ENCODE measurements at places on chromosomes 5 and 9. TPM values are rescaled to one million over a fixed set of nuclear protein-coding genes. Genes with fewer than 3 reads are reported as not detected.

IFNA21 gene
- total RNA-seq, result not detected

DNA sequence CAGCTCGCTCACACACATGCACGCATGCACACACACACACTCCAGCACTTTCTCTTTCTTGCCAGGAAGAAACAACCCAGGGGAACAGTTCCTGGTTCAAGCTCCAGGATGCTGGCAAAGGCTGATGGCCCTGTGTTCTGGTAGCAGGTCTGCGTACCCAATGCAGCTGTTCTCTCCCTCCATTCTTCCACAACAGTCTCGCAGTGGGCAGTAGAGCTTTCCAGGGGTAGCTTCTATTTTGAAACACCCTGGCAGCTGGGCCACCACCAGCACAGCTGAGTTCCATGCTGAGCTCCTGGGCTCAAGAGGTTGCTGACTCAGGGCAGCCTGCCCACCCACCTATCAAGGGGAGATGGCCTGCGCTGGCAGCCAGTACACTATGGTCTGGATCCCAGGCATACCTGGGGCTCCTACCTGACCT is 4.7 kb downstream of the VDAC1 start:
- no peaks in the 10 kb centered on the region for H3K36me3 ChIP-seq
- no peak overlapping the region for H3K27ac ChIP-seq
- no peaks in the 10 kb centered on the region for H3K27me3 ChIP-seq
- DNase-seq, result no peak
- H3K4me3 ChIP-seq, result no peak overlapping the region
- H3K4me1 ChIP-seq, result peaks cover 22% of the 10 kb centered on the region

SPAAR gene
- 0.64 TPM for total RNA-seq

- no peaks in the 10 kb centered on the region for H3K4me1 ChIP-seq
- no peaks in the 10 kb centered on the region for H3K36me3 ChIP-seq
- no peak for DNase-seq
- H3K27me3 ChIP-seq, result peaks cover 3% of the 10 kb centered on the region
- H3K4me3 ChIP-seq, result no peak overlapping the region
- H3K27ac ChIP-seq, result no peak overlapping the region
Observed at GRCh38 chr5:84274585-84275468, 109.9 kb downstream of the EDIL3 start.

DNA sequence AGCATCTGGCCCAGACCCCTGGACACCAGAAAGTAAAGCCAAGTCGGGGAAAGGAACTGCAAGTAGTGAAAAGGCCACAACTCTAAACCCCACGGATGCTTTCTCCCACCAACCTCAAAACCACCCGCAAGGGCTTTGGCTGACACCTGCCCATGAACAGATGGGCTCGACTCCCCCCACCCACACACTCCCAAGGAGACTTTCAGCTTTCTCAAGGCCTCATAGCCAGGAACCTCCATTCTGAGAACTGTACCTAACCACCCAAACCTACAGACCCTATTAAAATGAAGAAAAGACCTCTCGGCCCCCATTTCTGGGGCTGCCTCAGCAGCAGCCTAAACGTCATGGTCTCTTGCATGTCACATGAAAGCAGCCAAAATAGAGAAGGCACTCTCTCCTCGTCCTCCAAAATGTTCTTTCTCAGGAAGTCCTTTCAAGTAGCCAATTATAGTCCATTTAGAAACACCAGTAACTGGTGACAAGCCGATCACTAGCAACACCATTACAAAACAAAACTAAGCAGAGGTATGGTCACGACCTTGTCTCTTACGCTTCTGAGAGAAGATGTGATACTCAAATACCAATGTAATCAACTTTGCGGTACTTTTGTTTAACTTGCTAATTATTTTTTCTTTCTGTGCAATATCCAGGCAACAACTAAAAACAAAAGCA is 2.9 kb downstream of the B4GALT1 start:
- H3K36me3 ChIP-seq, result no peaks in the 10 kb centered on the region
- peaks cover 35% of the 10 kb centered on the region for H3K4me1 ChIP-seq
- no peaks in the 10 kb centered on the region for H3K27me3 ChIP-seq
- peak overlapping the region; percentile 88 for H3K4me3 ChIP-seq
- no peak for DNase-seq

DNA sequence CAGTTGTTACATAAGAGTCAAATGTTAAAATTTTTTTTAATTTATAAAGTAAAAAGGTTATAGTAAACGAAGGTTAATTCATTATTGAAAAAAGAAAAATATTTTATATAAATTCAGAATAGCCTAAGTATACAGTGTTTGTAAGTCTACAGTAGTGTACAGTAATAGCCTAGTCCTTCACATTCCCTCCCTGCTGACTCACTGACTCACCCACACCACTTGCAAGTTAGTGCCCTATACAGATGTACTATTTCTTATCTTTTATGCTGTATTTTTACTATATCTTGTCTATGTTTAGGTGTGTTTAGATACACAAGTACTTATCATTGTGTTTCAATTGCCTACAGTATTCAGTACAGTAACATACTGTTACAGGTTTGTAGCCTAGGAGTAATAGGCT is 57.6 kb downstream of the MAMDC2 start:
- H3K36me3 ChIP-seq, result no peaks in the 10 kb centered on the region
- H3K27me3 ChIP-seq, result no peaks in the 10 kb centered on the region
- no peak overlapping the region for H3K4me3 ChIP-seq
- H3K27ac ChIP-seq, result no peak overlapping the region

DNA sequence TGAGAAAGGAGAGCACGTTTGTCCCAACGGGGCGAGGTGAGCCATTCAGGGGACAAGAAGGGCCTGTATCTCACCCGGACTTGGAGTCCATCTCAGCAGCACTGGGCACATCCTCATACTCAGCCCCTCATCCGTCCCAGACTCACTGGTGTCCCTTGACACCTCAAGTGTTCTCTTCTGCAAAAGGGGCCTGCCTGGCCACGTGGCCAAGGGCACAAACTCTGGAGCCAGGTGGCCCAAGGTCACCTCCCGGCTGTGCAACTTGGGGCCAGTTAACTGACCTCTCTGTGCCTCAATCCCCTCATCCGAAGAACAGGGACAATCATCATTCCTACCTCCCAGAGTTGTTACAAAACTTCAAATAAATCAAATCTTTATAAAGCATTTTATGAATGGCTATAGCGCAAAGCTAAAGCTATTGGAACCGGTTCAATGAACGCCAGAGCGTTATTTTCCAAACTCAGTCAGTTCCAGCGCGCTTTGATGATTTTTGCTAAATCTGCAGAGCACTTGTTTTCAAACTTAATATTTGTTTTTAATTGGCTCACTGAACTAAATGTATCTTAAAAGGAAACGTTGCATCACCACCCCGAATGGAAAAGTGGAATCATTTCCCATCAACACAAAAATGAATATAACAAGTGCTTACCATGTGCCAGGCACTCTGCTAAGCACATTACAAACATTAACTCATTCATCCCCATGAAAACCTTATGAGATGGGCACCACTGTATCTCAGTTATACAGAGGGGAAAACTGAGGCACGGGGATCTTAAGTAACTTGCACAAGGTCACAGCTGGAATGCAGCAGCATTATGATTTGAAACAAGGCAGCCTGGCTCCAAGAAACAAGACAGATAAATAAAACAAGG is 49.3 kb downstream of the DUSP1 start:
- peaks cover 3% of the 10 kb centered on the region for H3K4me1 ChIP-seq
- no peaks in the 10 kb centered on the region for H3K27me3 ChIP-seq
- H3K27ac ChIP-seq, result no peak overlapping the region
- no peak for DNase-seq

DNAJC18 gene
- 7.3 TPM for total RNA-seq

PHF19 gene
- total RNA-seq, result 19.9 TPM

GRCh38 chr5:16784843-16785791 is 151.0 kb downstream of the MYO10 start:
- H3K27ac ChIP-seq, result no peak overlapping the region
- no peaks in the 10 kb centered on the region for H3K36me3 ChIP-seq
- H3K4me3 ChIP-seq, result no peak overlapping the region
- DNase-seq, result no peak
- H3K4me1 ChIP-seq, result no peaks in the 10 kb centered on the region

GRCh38 chr5:168749391-168750100 is 170.4 kb upstream of the PANK3 start:
- DNase-seq, result no peak
- no peaks in the 10 kb centered on the region for H3K36me3 ChIP-seq
- H3K27ac ChIP-seq, result no peak overlapping the region
- no peaks in the 10 kb centered on the region for H3K4me1 ChIP-seq
- no peak overlapping the region for H3K4me3 ChIP-seq

DNA sequence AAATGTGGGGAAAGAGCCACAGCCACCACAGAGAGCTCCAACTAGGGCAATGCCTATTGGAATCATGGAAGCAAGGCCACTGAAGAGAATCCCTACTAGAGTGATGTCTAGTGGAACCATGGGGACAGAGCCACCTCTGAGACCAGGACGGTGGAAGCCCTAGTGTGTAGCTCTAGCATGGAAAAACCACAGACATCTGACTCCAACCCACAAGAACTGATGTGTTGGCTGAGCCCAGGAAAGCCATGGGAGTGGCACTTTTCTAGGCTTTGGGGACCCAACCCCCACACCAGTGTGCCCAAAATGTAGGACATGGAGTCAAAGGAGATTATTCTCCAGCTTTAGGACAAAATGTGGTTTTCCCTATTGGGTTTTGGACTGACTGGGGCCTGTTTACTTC is 721.9 kb downstream of the BRINP1 start:
- no peak overlapping the region for H3K4me3 ChIP-seq
- no peak overlapping the region for H3K27ac ChIP-seq
- no peaks in the 10 kb centered on the region for H3K4me1 ChIP-seq
- no peaks in the 10 kb centered on the region for H3K36me3 ChIP-seq

DNA sequence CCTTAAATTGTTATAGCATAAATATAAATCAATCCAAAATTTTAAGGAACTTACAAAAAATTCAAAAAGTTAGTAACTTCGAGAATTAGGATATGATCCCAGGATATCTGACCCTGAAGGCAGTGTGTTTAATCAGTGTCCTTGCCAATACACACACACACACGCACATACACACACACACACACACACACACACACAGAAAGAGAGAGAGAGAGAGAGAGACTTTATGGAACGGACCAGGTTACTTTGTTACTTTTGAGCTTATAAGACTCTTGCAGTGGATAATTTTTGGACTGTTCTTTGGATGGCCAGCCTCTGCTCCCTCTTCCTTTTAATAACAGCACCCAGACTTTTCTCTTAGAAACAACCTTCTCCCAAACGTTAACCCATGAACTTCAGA is 322.9 kb downstream of the NFIB start:
- no peak overlapping the region for H3K4me3 ChIP-seq
- no peak overlapping the region for H3K27ac ChIP-seq
- no peaks in the 10 kb centered on the region for H3K36me3 ChIP-seq
- no peaks in the 10 kb centered on the region for H3K4me1 ChIP-seq
- no peaks in the 10 kb centered on the region for H3K27me3 ChIP-seq

PHF2 gene
- total RNA-seq, result 32.4 TPM

GCNT4 gene
- 1.3 TPM for total RNA-seq

GRCh38 chr5:72184408-72184807 is 77.1 kb downstream of the MAP1B start:
- no peak for DNase-seq
- no peaks in the 10 kb centered on the region for H3K27me3 ChIP-seq
- H3K4me1 ChIP-seq, result no peaks in the 10 kb centered on the region
- H3K4me3 ChIP-seq, result no peak overlapping the region
- no peak overlapping the region for H3K27ac ChIP-seq

DNA sequence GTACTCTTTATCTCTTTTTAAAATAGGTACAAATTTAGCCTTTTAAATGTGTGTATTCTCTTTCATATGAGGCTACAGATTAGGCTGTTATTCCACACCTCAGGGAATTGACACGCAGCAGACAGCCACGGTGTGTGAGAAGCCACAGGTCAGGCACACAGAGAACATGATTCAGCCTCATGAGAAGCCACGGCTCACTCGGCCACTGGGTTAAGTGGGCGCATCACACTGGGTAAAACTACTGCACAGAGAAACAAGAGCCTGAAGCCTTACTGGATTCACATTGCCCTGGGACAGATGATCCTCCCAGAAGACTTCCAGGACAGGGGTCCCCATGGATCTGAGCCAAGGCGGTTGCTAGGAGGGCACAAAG is 28.2 kb downstream of the LPCAT1 start:
- H3K36me3 ChIP-seq, result no peaks in the 10 kb centered on the region
- no peak overlapping the region for H3K4me3 ChIP-seq
- no peaks in the 10 kb centered on the region for H3K27me3 ChIP-seq
- DNase-seq, result no peak
- peaks cover 4% of the 10 kb centered on the region for H3K4me1 ChIP-seq

DNA sequence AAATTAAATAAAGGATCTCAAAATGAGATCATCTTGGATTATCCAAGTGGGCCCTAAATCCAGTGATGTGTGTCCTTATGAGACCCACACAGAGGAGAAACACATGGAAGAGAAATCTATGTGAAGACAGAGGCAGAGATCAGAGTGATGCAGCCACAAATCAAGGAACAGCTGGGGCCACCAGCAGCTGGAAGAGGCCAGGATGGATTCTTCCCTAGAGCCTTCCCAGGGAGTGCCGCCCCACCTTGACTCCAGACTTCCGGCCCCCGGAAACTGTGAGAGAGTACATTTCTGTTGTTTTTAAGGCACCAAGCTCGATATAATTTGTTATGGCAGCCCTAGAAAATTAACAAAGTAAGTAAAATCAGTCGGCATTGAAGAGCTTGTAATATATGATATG is 286.9 kb downstream of the FBXL7 start:
- no peak overlapping the region for H3K4me3 ChIP-seq
- H3K27ac ChIP-seq, result no peak overlapping the region
- no peak for DNase-seq
- no peaks in the 10 kb centered on the region for H3K36me3 ChIP-seq

DNA sequence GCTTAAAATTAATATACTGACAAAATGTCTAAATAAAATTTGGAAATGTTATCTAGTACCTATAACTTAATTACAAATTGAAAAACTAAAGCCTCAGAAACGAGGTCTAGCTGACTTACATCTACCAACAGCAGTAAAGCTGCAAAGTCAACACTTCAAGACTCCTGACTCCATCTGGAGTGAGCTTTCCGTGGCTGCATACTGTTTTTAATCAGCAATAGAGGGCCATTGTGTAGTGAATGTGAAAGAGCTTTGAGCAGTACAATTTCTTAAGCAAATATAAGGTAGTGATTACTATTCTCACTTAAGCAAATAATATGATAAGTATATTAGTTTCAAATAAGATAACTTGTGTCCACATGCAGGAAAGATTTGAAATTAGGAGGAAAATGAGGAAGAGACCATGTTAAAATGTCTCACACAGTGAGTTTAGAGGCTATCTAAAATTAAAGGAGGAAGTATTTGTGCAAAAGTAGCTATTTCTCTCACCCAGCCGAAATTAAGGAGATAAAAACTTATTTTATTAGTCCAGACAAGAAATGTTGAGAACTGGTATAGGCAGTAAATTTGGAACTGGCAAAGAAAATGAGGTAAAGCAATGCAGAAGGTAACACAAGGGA is 6.4 kb downstream of the SPINK6 start:
- no peak for DNase-seq
- H3K4me1 ChIP-seq, result no peaks in the 10 kb centered on the region
- no peaks in the 10 kb centered on the region for H3K27me3 ChIP-seq

GRCh38 chr5:65086234-65086890 is 317.6 kb downstream of the CWC27 start:
- H3K27me3 ChIP-seq, result no peaks in the 10 kb centered on the region
- H3K4me3 ChIP-seq, result no peak overlapping the region
- H3K36me3 ChIP-seq, result no peaks in the 10 kb centered on the region
- no peak overlapping the region for H3K27ac ChIP-seq
- DNase-seq, result no peak
- H3K4me1 ChIP-seq, result no peaks in the 10 kb centered on the region

- H3K27me3 ChIP-seq, result no peaks in the 10 kb centered on the region
- no peak for DNase-seq
- H3K4me3 ChIP-seq, result no peak overlapping the region
- no peaks in the 10 kb centered on the region for H3K36me3 ChIP-seq
- peaks cover 6% of the 10 kb centered on the region for H3K4me1 ChIP-seq
Observed at GRCh38 chr9:130189840-130190239, 17.6 kb downstream of the NCS1 start.
